Kidney epithelial cell (primary cell): ENCODE measurements at places on chromosomes 6 and 20. TPM values are rescaled to one million over a fixed set of nuclear protein-coding genes. Genes with fewer than 3 reads are reported as not detected.

- no peak for DNase-seq
Measured at GRCh38 chr6:25248123-25248522, 31.1 kb upstream of the CARMIL1 start.

DNA sequence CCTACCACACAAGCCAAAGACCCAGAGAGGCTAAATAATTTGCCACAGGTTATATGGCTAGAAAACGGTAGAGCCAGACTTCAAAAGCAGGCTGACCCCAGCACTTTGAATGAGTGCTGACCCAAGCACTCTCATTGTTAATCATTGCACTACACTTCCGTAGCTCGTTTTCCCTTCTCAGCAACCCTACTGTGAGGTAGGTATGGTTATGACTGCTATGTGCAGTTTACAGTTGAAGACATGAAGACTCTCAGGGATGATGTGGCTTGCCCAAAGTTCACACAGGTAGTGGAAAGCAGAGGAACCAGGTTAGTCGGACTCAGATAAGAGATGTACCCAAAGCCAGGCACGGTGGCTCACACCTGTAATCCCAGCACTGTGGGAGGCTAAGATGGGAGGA lies 33.5 kb upstream of the RIMS4 start:
- no peak for DNase-seq

LST1 gene
- total RNA-seq: 0.42 TPM in 1 of 2 replicates, not detected in the other

- DNase-seq: no peak
Measured at GRCh38 chr20:45311589-45312211, 3.6 kb upstream of the MATN4 start.

DEFB124 gene
- total RNA-seq: not detected in 2 replicates

DNA sequence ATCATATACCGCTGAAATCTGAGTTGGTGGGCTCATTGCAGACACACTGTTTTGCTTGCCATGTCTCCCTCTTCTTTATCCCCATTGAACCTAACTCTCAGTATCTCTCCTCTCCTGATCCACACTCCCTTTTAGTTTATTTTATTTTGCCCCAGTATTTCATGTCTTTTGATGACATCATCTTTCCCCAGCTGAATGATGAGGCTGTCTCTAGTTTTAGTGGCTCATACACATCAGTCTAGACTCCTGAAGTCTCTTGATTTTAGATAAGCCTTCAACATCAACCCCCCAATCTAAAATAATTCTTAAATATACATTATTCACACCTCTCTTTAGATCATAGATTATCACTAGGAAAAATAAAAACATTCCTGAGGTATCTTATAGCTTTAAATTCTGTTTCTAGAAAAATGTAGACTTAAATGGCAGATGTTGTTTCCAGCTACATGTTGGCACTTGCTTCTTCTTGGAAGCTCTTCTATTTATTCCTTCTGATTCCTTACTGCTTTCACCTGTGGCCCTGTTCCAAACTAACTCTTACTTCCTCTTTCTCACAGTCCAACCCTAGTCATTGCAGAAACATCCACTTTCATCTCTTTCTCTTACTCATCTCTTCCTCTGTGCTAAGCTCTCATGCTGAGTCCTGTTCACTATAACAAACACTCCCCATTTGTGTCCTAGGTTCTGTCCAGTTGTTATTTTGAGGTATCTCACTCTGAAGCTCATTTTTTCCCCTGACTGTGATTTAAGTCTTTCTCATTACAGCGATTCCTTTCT lies 191.9 kb upstream of the SLC35B3 start:
- DNase-seq: peak; percentile 38

DNA sequence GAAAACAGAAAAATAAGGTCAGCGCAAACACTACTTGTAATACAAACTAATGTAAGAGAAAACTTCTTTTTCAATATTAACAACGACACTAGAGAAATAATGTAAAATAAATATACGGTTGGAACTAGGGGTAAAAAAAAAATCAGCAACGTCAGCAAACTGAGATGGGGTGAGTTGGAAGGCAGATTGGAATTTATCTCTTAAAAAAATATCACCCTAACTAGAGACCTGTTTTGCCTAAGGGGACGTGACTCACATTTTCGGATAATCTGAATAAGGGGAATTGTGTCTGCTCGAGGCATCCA lies 705 bp upstream of the UTRN start:
- DNase-seq: no peak

CALHM5 gene
- 0.21 and 0.34 TPM in 2 replicates for total RNA-seq

DNA sequence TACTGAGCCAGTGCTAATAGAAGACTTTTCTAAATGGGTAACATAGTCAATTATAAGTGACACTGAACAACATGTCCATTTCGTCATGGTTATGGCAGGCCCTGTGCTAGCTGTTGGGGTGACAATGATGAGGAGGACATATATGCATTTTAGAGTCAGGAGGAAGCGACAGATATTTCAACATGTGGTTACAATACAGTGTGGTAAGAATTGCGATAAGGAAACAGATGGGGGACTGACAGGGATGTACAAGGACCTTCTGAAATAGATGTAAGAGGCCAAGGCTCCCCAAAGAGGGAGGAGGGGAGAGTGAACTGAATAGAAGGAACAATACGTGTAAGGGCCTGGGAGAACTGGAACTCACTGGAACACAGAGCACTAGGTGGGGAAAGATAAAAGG lies 11.7 kb downstream of the MMP24 start:
- no peak for DNase-seq

METTL24 gene
- 1.2 and 2.3 TPM in 2 replicates for total RNA-seq

ENPP5 gene
- total RNA-seq: 4.9 and 6.6 TPM in 2 replicates

DLL1 gene
- 3.8 and 4.2 TPM in 2 replicates for total RNA-seq

GRCh38 chr20:35511814-35512420 lies 17.5 kb downstream of the C20orf173 start:
- no peak for DNase-seq

DNA sequence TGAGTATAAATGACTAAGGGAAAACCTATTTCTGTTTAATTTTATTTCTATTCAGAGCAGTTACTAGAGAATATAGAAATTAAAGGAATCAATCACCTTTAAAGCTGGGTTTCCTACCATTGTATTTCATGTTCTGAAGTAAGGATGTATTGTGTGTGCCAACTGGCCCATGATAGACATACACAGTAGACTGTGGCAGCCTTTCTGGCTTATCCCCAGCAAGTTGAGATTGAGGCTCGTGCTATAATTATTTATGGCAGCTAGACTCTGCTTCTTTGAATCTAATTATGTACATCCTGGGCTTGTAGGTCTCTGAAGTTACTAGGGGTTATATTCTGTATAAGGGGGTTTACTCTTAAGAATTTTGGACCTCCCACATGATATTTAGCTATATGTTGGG lies 44.4 kb downstream of the ZNF292 start:
- no peak for DNase-seq

CNBD2 gene
- 3.3 and 5.6 TPM in 2 replicates for total RNA-seq

DNA sequence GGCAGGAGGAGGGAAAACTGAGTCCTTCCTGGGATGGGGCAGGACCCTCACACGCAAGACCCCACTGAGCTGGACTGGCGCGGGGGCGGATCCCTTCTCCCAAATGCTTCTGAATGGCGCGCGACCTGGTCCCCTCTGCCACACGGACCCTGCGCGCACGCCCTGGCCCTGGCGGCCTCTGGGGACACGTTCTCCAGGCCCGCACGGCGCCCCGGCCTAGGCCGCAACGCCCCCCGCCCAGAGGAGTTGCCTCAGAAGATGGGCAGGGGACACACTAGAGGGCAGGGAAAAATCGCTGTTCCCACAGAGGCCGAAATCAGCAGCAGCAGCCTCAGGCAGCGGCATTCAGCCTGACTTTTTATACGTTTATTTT lies 45.2 kb upstream of the OSTM1 start:
- DNase-seq: no peak

RUNX2 gene
- total RNA-seq: 9.2 and 11.0 TPM in 2 replicates

DNA sequence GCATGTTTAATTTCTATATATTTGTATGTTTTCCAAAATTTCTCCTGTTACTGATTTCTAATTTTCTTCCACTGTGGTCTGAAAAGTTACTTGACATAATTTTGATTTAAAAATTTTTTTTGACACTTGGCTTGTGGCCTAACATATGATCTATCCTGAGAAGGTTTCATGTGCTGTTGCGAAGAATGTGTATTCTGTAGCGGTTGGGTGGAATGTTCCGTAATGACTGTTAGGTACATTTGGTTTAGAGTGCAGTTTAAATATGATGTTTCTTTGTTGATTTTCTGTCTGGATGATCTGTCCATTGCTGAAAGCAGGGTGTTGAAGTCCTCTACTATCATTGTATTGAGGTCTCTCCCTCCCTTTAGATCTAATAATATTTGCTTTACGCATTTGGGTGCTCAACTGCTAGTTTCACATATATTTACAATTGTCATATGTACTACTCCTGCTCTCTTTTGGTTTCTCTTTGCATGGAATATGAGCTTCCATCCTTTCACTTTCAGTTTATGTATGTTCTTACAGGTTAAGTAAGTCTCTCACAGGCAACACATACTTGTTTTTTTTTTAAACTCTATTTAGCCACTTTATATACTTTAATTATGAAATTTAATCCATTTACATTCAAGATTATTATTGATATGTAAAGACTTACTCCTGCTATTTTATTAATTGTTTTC lies 19.5 kb upstream of the EDN1 start:
- no peak for DNase-seq

THBS2 gene
- total RNA-seq: 21.9 and 28.6 TPM in 2 replicates

DNA sequence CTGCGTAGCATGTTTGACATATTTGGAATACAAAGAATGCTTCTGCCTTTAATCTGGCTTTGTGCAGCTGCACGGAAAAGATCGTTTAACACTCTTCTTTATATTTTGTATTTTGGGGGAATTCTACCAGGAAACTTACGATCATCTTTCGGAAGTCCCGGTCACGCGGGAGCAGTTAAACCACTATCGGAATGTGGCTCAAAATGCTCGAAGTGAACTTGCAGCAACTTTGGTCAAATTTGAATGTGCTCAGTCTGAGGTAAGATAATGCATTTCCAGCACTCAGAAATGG lies 42.3 kb downstream of the CCDC170 start:
- DNase-seq: no peak

- no peak for DNase-seq
Measured at GRCh38 chr6:34157236-34157830, 11.4 kb upstream of the GRM4 start.

C6orf58 gene
- not detected in 2 replicates for total RNA-seq

- no peak for DNase-seq
Measured at GRCh38 chr6:119077391-119077642, 1.1 kb downstream of the FAM184A start.

DNA sequence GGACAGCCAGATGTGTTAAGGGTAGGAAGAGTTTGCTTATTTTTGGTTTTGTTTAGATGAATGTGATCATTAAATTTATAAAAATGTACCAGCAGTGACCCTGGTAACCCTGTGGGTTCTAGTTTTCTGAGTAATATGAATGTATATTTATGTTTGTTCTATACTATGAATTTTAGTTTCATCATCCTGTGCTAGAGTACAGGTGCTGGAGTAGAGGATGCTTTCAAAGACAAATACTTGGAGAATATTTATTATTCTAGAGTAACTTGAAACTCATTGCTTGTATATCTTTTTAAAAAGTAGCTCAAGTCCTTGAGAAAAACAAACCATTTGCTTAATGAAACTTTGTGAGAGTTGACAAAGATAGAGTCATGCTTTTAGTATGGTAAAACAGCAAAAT lies 7.8 kb downstream of the LRRC1 start:
- DNase-seq: no peak

- DNase-seq: no peak
Measured at GRCh38 chr6:166382500-166382932, 224 bp downstream of the MPC1 start.

TXNDC5 gene
- total RNA-seq: 193 and 198 TPM in 2 replicates

DNA sequence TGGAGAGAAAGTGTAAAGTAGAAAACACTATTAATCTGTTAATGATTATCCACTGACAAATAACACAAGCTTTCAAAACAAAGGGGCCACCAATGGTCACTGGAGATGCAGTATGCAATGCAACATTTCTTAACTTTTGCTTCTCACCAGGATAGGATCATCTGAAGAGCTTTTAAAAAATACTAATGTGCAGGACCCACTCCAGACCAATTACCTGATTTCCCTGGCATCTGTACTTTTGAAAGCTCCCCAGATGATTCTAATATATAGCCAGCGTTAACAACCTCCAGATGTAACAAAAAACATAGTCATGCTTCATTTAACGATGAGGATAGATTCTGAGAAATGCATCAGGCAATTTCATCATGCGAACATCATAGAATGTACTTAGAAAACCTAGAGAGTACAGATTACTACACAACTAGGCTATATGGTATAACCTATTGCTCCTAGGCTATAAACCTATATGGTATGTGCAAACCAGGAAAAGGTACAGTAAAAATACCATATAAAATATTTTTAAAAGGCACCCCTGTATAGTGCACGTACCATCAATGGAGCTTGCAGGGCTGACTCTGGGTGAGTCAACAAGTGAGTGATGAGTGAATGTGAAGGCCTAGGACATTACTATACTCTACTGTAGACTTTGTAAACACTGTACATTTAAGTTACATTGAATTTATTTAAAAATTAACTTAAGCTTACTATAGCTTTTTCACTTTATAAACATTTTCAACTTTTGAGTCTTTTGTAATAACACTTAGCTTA lies 69.2 kb downstream of the ATG5 start:
- DNase-seq: no peak

GRCh38 chr6:53125276-53125675 lies 23.4 kb downstream of the GCM1 start:
- no peak for DNase-seq

GRCh38 chr6:103729658-103730057 lies 1130.1 kb downstream of the HACE1 start:
- DNase-seq: no peak

GRCh38 chr6:111764238-111765175 lies 108.7 kb downstream of the FYN start:
- no peak for DNase-seq

HCRTR2 gene
- not detected in 2 replicates for total RNA-seq

CALHM4 gene
- total RNA-seq: not detected in 2 replicates

GRCh38 chr6:146544616-146545182 lies 1.1 kb downstream of the RAB32 start:
- DNase-seq: no peak

DNA sequence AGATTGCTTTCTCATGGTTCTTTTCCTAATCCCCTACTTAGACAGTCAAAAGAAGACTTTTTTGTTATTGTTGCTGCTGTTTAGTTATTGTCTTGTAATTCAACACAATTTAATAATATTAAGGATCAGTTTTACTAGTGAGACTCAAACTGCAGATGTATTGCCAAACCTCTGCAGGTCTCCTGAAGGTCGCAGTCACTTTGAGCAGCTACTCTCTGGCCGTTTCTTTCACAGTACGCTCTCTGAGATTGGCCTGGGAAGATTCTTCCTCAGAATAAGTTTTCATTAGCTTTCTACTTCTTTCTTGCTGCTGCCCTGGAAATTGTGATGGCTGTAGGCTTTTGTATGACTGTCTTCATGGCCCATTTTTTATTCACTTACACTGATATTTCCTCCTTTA lies 930.8 kb downstream of the QKI start:
- DNase-seq: no peak

- no peak for DNase-seq
Measured at GRCh38 chr6:3946778-3947177, 97.6 kb downstream of the FAM50B start.

TRERF1 gene
- 0.75 and 1.4 TPM in 2 replicates for total RNA-seq

CFB gene
- total RNA-seq: 1.9 and 13.8 TPM in 2 replicates

MLN gene
- not detected in 2 replicates for total RNA-seq
